Activated T-cell treated with anti-CD3 and anti-CD28 coated beads, Interleukin-2, amount 50 U/mL, for 24 hours (primary cell): ENCODE measurements at places on chromosomes 13 and 19.

- no peak for DNase-seq
Measured at GRCh38 chr13:78334059-78334458, 269.3 kb downstream of the POU4F1 start.

DNA sequence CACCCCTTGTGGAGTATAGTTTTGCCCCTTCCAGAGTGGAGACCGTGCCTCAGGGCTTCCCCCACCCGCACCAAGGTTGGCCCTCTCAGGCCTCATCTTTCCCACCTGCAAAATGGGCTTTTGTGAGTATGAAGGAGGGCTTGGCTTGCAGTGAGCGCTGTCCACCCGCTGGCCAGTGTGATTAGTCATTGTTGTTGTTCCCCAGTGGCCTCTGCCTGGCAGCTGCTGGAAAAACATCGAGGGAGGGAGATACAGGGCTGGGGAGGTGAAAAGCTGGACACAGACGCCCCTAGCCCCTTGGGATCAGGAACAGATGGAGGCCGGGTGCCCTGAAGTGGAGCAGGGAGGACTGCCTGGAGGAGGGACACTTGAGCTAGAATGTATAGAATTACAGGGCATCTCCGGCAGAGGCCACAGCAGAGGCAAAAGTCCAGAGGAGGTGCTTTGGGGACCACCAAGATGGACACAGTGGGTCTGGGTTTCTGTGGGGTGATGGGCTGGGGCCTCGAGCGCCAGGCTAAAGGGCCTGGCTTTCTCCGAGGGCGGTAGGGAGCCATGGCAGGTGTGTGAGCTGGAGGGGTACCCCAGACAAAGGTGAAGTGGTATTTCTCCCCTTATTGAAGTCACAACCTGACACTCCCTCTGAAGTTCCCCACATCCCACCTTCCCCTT lies 3.9 kb upstream of the IL12RB1 start:
- peak; percentile 43 for DNase-seq

DNA sequence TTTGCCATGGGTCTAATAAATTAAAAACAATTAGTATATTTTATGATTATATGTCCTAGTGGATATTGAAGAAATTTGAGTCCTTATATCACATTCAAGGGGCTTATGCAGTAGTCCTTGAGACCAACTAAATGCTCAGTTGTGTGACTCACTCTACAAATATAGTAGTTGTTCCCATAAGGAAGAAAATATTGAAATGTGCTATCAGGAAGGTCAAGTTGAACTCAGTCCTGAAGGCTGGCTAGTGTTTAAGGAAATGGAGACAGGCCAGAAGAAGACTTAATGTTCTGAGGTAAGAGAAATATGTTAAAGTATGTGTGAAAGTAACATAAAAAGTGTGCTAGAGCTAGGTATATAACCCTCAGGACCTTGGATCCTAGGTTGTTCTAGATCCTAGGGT lies 766.1 kb upstream of the GPC6 start:
- DNase-seq, result no peak

- no peak for DNase-seq
Measured at GRCh38 chr19:30969591-30969990, 379.6 kb downstream of the TSHZ3 start.

GRCh38 chr13:51794964-51795363 lies 9.0 kb downstream of the DHRS12 start:
- DNase-seq, result peak; percentile 23

- DNase-seq, result no peak
Measured at GRCh38 chr13:44157606-44158005, 216.0 kb upstream of the SERP2 start.

DNA sequence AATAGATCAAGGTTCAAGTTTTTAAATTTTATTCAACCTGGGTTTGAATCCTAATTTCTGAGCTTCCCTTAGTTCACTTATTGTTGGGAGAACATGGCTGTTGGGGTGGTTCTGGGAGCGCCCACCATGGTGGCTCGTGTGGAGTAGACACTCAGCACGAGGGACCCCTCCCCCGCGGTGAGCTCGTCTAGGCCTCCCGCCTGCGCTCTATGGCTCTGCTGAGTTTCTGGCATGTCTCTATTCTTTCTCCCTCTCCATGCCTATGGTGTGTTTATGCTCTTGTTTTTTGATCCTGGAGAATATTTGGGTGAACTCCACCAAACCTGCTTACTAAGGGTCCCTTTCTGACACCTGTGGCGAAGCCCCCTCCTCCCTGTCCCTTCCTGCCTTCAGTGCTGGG lies 1.6 kb upstream of the EPN1 start:
- DNase-seq, result no peak

GRCh38 chr13:100954430-100955305 lies 280.1 kb upstream of the TMTC4 start:
- DNase-seq, result no peak

- DNase-seq, result no peak
Measured at GRCh38 chr13:51218626-51219025, 3.6 kb upstream of the FAM124A start.

GRCh38 chr19:30648866-30649862 lies 277.0 kb downstream of the ZNF536 start:
- DNase-seq, result no peak

GRCh38 chr13:67204764-67205163 lies 25.4 kb downstream of the PCDH9 start:
- DNase-seq, result no peak

- no peak for DNase-seq
Measured at GRCh38 chr13:78028960-78029359, 110.3 kb upstream of the EDNRB start.

DNA sequence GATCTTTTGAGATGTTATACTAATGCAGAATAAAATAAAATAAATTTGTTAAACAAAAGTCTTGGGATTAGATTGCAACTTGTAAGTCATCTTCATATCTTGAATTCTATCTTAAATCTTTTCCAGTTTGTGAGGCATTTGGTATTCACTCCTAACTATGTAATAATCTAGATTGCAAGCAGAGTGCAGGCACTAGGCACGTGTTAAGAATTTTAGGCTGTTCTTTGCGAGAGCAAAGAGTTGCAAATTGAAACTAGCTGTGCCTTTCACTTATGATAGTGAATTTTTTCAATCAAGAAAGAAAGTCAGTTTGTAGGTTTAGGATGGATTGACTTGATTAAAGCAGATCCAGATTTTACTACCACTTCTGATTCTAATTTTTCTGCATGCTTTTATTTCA lies 264.1 kb upstream of the SPRY2 start:
- no peak for DNase-seq

DNA sequence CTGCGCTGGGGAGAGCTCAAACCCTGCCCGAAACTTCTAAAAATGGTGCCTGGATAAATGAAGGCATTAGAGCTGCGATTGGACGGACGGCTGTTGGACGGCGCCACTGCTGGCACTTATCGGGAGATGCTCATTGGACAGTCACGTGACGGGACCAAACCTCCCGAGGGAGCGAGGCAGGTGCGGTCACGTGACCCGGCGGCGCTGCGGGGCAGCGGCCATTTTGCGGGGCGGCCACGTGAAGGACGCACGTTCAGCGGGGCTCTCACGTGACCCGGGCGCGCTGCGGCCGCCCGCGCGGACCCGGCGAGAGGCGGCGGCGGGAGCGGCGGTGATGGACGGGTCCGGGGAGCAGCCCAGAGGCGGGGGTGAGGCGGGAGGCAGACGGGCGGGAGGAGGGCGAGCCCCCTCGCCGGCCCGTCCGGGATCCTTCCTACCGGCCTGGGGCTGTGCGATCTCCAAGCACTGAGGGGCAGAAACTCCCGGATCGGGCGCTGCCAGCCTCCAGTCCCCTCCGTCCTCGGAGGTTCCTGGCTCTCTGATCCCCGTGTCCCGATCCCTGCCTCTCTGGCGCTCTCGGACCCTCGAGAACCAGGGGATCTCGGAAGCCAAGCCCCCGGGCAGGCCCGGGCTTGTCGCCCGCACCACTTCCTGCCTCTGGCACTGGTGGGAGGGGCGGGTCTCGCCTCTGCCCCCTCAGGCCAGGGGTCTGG lies at the start of gene BAX:
TSS of gene BAX (plus strand) at position 281 of the 713 bp plus-strand sequence. CDS start at position 335, 54 bp downstream.
- peak; percentile 97 for DNase-seq

GRCh38 chr19:36939153-36939552 lies 23.0 kb downstream of the ZNF568 start:
- no peak for DNase-seq

- no peak for DNase-seq
Measured at GRCh38 chr19:49636233-49636932, 3.6 kb downstream of the RRAS start.

DNA sequence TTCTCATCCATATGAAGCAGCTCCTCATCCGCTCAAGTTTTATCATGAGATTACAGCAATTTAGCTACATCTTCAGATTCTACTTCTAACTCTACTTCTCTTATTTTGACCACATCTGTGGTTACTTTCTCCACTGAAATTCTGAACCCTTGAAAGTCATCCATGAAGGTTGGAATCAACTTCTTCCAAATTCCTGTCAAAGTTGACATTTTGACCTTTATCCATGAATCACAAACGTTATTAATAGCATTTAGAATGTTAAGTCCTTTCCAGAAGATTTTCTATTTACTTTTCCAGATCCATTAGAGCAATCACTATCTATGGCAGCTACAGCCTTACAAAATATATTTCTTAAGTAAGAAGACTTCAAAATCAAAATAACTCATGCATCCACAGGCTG lies 421.7 kb upstream of the GPC6 start:
- DNase-seq, result no peak

DNA sequence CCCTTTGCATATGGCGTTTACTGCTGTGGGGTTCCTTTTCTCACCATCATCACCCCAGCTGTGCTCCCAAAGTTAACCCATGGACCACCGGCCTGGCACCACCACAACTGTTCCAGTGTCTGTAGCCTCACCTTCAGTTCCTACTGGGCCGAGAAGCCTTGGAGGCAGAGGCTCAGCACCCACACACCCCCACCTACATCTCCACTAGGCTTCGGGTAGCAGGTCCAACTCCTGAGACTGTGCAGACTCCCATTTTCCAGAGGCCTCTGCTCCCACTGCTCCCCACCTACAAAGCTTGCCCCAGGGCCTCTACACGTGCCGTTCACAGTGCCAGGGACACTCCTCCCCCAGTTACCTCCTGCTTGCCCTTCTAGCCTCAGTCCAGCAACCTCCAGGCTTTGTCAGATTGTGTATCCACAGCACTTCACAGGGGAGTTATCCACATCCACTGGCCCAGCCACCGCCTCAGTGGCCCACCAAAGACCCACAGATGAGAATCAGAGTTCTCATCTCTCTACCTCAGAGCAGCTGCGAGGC lies 14.1 kb downstream of the SLC27A5 start:
- DNase-seq, result no peak

DNA sequence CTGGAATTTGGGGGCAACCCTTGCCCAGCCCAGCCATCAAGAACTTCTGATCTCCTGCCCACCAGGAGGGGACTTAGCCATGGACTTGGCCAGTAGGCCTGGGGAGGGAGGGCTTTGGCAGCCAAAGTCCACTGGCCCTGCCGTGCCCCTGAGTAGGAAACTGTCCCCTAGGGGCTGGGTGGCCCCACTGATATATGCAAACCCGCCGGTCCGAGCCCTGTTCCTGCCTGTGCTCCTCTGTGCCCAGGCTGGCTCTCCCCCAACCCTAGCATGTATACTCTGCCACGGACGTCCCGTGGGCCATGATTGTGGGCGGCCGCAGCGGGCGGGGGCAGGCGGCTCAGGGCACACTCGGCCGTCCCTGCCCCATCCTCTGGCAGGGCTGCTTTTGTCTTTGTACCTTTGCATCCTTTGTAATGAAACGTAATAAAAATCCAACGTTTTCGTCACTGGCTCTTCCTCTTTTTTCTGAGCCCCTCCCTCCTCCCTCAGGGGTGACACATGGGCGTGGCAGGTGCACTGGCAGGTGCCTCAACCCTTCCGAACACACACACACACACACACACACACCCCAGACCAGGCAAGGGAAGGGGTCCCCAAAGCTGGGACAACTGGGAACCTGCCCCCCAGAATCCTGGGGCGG lies 9.1 kb downstream of the COMP start:
- no peak for DNase-seq
